ENCODE measurements at places on chromosomes 6 and 20.

- H3K36me3 ChIP-seq = no peaks in the 10 kb centered on the region
- DNase-seq = no peak
- H3K27ac ChIP-seq = no peak overlapping the region
- H3K4me3 ChIP-seq = no peak overlapping the region
Measured at GRCh38 chr6:12293235-12293930, 3.2 kb downstream of the EDN1 start.

DNA sequence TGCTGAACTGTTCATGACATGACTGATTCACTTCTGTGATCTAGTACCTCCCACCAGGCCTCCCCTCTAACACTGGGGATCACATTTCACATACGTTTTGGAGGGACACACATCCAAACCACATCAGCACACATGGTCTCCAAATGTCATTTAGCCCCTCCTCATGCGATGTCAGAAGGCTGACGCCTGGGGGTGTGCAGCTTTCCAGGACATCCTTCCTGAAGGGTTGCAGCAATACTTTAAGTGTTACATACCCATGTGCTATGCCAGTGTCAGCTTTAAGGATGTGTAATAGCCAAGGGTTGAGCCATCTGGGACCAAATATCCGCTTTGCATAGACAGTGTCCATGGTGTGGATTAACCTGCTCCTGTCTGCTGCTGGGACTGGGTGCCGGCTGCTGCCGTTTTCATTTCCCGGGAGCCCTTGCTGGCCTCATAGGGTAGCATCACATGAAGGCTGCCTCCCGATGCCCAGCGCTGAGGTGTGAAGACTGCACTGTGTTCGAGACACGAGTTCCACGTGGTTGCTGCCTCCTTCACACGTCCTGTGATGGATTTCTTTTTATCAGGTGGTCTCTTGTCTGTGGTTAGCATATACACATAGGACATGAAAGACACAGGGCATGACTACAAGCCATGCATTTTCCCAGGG is 219.0 kb downstream of the THBS2 start:
- DNase-seq = no peak
- no peak overlapping the region for H3K4me3 ChIP-seq
- H3K4me1 ChIP-seq = peaks cover 6% of the 10 kb centered on the region
- peaks cover 3% of the 10 kb centered on the region for H3K27me3 ChIP-seq

- peaks cover 15% of the 10 kb centered on the region for H3K4me1 ChIP-seq
- H3K36me3 ChIP-seq = peaks cover 13% of the 10 kb centered on the region
- no peak for DNase-seq
- H3K27ac ChIP-seq = no peak overlapping the region
Measured at GRCh38 chr6:105324386-105324950, 78.4 kb downstream of the PREP start.

DNA sequence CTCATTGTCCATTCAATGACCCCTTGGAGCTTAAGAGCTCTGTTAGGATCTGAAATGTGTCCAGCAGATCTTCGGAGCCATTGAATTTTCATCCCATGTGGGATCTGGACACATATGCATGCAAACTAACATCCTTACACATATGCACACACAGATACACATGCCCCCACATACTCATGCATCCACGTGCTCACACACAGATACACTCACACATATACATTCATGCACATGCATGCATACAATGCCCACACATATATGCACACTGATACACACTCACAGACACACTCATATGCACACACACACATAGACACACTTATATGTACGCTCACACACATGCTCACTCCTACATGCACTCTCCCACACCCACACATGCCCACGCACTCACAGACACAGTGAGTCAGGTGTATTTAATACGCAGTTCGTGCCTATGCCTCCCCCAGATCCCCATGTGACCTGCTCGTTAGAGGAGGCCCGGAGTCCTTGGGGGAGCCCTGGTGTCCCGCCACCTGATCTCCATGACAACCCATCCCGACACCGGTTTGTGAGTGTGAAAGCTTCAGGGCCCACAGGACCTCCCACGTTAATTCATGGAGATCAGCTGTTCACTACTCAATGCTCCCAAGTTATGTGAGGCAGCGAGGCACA is 121.9 kb upstream of the SULF2 start:
- H3K36me3 ChIP-seq = no peaks in the 10 kb centered on the region
- H3K27ac ChIP-seq = no peak overlapping the region
- no peak overlapping the region for H3K4me3 ChIP-seq

DNA sequence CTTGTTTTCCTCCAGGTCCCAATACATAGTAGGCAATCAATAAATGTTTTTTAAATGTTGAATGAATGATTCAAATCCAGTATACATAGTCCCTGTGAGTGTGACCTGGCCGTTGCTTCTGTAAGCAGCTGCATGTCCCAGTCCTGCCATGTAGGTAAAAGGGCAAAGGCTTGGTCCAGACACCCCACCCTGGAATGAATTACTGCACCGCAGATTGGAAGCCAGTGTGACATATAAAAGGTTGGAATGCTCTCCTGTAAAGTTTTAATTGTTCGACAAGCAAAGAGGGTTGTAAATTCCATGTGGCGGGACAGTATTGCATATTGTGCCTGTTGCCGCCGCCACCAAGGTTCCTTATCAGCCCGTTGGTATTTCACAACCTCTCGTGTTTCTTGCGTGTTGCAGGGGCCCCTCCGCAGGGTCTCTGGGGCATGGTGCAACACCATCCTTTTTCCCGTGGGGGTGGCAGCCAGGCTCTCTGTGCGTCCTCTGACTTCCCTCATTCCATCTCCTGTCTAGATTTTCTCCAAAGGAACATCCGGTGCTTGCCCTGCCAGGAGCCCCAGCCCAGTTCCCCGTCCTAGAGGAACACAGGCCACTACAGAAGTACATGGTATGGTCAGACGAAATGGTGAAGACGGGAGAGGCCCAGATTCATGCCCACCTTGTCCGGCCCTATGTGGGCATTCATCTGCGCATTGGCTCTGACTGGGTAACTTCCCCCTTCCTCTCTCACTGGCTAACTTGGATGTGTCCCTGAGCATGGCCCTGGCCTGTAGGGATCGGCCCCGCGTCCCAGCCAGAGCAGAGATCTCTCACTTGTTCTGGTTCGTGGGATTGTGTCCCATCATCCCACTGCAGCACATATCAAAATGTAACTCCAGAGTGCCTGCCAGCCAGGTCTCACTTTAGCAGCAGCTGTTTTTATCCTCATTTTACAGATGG is 20.3 kb downstream of the POFUT1 start:
- no peaks in the 10 kb centered on the region for H3K4me1 ChIP-seq
- no peaks in the 10 kb centered on the region for H3K27me3 ChIP-seq
- no peak overlapping the region for H3K4me3 ChIP-seq
- H3K27ac ChIP-seq = peak overlapping the region; percentile 19

DNA sequence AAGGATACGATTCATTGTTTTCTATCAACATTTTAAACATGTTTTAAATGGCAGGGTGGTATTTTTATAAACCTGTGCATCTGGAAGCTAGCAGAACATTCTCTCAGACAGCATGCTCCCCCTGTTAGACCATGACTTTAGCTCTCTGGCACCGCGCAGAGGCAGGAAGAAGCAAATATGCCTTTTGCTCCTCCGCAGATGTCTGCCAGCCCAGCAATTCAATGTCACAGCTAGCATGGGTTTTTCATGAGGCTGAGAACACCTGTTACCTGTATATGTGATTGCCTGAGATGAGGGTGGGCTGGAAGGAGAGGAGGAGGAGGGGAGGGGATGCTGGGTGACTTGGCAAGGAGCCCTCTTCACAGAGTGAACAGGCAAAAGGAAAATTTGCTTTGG is 6.7 kb downstream of the MTCH1 start:
- H3K36me3 ChIP-seq = peaks cover 7% of the 10 kb centered on the region
- no peaks in the 10 kb centered on the region for H3K27me3 ChIP-seq
- no peak overlapping the region for H3K27ac ChIP-seq
- DNase-seq = no peak
- peak overlapping the region; percentile 61 for H3K4me3 ChIP-seq

DNA sequence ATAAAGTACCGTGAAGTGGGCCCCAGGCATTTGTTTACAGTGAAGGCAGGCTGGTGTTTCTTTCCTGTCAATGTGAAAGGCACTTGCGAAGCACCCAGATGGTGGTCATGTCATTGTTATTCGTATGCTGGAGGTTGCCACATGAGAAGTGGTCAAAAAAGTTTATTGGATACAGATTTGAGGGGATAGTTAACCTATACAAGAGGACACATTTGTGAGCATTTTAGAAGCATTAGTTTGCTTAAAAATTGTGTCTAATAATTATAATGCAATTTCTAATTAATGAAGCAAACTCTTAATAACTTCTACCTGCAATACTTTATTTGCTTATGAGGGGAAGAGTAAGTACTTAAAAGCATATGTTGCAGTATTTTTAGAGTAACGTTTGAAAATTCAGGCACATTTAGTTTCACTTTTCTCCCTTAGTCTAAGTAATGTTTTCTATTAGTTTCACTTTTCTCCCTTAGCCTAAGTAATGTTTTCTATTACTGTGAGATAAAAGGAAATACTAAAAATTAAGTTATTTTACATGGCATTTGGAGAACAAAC is 120.7 kb upstream of the CLDN20 start:
- H3K4me1 ChIP-seq = peaks cover 39% of the 10 kb centered on the region
- H3K36me3 ChIP-seq = peaks cover 12% of the 10 kb centered on the region
- no peak overlapping the region for H3K4me3 ChIP-seq

- peaks cover 14% of the 10 kb centered on the region for H3K4me1 ChIP-seq
- no peaks in the 10 kb centered on the region for H3K36me3 ChIP-seq
- no peak for DNase-seq
- no peak overlapping the region for H3K27ac ChIP-seq
Measured at GRCh38 chr20:20772497-20773085, 60.1 kb upstream of the RALGAPA2 start.

GRCh38 chr20:8305449-8305978 is 173.4 kb downstream of the PLCB1 start:
- peaks cover 36% of the 10 kb centered on the region for H3K4me1 ChIP-seq
- H3K27me3 ChIP-seq = no peaks in the 10 kb centered on the region
- peak; percentile 9 for DNase-seq
- no peak overlapping the region for H3K27ac ChIP-seq
- no peaks in the 10 kb centered on the region for H3K36me3 ChIP-seq
- no peak overlapping the region for H3K4me3 ChIP-seq

DNA sequence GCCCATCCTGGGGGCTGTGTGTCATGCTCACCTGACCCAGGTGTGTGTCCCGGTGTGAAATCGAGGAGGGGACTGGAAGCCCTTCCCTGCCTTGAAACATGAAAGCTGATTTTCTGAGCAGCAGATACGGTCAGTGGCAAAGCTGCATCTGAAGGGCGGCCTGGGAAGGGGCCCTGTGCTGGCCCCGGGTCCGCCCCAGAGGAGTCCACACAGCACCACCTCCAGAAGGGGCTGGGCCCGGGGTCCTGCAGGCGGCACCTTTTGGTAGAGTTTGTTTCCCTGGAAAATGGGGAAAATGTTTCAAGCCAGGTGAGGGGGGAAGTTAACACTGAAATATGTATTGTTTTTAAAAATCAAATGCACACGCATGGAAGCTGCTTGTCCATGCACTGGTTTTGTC is 20.8 kb downstream of the UCKL1 start:
- no peaks in the 10 kb centered on the region for H3K4me1 ChIP-seq
- no peak for DNase-seq
- no peak overlapping the region for H3K27ac ChIP-seq
- no peaks in the 10 kb centered on the region for H3K27me3 ChIP-seq
- H3K36me3 ChIP-seq = peaks cover 17% of the 10 kb centered on the region

DNA sequence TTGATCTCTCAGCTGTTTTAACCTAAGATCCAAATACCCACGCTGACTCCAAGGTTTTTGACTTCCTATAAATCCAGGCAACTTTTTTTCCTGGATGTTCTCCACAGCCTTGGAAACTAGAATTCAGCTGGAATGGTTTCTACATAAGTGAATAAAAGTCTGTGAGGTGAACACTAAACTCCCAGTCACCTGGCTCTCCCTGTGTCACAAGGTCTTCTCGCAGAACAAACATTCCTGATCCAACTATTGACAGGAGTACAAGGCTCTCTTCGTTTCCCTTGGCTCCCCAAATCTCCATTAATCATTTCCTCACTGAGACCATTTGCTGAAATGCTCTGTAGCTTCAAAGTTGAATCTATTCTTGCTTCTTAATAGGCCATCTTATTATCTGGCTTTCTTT is 265.7 kb downstream of the ADGRG6 start:
- no peak overlapping the region for H3K4me3 ChIP-seq
- DNase-seq = no peak

GRCh38 chr6:49806145-49806544 is 19.1 kb upstream of the PGK2 start:
- H3K27me3 ChIP-seq = no peaks in the 10 kb centered on the region
- no peak for DNase-seq
- H3K4me3 ChIP-seq = no peak overlapping the region
- peaks cover 3% of the 10 kb centered on the region for H3K36me3 ChIP-seq
- H3K27ac ChIP-seq = no peak overlapping the region

DNA sequence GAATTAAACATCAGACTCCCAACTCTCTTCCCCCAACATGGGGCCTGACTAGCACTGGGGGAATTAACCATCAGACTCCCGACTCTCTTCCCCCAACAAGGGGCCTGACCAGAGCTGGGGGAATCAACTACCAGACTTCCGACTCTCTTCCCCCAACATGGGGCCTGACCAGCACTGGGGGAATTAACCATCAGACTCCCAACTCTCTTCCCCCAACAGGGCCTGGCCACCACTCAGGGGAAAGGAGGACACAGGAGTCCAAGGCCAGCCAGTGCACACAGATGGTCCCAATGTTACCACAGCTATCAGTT is 13.1 kb downstream of the CST7 start:
- H3K36me3 ChIP-seq = peaks cover 14% of the 10 kb centered on the region
- H3K4me1 ChIP-seq = no peaks in the 10 kb centered on the region
- H3K4me3 ChIP-seq = no peak overlapping the region
- no peak overlapping the region for H3K27ac ChIP-seq
- no peaks in the 10 kb centered on the region for H3K27me3 ChIP-seq

GRCh38 chr6:133040803-133041419 is 200.2 kb upstream of the EYA4 start:
- H3K27me3 ChIP-seq = no peaks in the 10 kb centered on the region
- H3K36me3 ChIP-seq = no peaks in the 10 kb centered on the region
- no peak overlapping the region for H3K27ac ChIP-seq
- DNase-seq = no peak

DNA sequence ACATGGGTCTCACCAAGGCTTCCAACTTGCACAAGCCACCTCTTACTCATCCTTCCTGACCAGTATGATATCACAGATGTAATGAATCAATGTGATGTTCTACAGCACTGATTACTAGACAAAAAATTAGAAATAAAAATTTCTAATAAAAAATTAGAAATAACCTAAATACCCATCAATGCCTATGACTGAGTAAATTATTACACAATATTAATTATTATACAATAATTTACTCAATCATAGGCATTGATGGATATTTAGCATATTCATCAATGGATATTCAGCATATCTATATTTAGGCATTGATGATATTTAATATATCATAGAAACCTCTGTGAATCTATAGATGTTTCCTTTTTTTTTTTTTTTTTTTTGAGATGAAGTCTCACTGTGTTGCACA is 43.2 kb upstream of the MBOAT1 start:
- no peaks in the 10 kb centered on the region for H3K27me3 ChIP-seq
- H3K4me3 ChIP-seq = no peak overlapping the region
- DNase-seq = no peak
- no peaks in the 10 kb centered on the region for H3K36me3 ChIP-seq

- no peaks in the 10 kb centered on the region for H3K27me3 ChIP-seq
- H3K4me1 ChIP-seq = peaks cover 23% of the 10 kb centered on the region
- peaks cover 2% of the 10 kb centered on the region for H3K36me3 ChIP-seq
- H3K27ac ChIP-seq = peak overlapping the region; percentile 76
- no peak for DNase-seq
Measured at GRCh38 chr20:46364670-46365486, 41.5 kb downstream of the ELMO2 start.

- H3K27me3 ChIP-seq = no peaks in the 10 kb centered on the region
- no peak for DNase-seq
- no peaks in the 10 kb centered on the region for H3K4me1 ChIP-seq
- H3K36me3 ChIP-seq = no peaks in the 10 kb centered on the region
Measured at GRCh38 chr20:7897781-7898364, 42.4 kb downstream of the HAO1 start.

All from neural crest cell (in vitro differentiated cells).